Erythroblast (primary cell): ENCODE measurements at places on chromosomes 5 and 9.

- no peak for DNase-seq
These were observed 597 bp downstream of the SPATA31E1 start for GRCh38 chr9:87883274-87883673.

- no peak for DNase-seq
These were observed 40.0 kb downstream of the DAPK1 start for GRCh38 chr9:87537625-87538024.

DNA sequence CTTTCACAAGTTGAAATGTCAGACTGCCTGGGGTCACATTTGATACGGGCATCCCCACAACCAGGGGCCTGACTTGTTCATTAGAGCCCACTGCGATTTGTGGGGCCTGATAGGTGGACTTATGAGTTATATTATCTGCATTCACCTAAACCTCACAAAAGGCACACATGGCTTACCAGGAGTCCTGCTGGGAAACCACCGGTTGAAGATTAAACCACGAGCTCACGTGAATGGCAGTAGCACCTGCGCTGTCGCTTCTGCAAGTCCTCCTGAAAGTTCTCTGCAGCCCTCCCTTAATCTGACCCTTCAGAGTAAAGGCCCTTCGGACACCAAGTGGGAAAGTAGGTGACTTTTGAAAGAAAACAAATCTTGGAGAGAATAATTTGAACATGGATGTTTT lies 68.9 kb downstream of the PPIC start:
- DNase-seq, result no peak

DNA sequence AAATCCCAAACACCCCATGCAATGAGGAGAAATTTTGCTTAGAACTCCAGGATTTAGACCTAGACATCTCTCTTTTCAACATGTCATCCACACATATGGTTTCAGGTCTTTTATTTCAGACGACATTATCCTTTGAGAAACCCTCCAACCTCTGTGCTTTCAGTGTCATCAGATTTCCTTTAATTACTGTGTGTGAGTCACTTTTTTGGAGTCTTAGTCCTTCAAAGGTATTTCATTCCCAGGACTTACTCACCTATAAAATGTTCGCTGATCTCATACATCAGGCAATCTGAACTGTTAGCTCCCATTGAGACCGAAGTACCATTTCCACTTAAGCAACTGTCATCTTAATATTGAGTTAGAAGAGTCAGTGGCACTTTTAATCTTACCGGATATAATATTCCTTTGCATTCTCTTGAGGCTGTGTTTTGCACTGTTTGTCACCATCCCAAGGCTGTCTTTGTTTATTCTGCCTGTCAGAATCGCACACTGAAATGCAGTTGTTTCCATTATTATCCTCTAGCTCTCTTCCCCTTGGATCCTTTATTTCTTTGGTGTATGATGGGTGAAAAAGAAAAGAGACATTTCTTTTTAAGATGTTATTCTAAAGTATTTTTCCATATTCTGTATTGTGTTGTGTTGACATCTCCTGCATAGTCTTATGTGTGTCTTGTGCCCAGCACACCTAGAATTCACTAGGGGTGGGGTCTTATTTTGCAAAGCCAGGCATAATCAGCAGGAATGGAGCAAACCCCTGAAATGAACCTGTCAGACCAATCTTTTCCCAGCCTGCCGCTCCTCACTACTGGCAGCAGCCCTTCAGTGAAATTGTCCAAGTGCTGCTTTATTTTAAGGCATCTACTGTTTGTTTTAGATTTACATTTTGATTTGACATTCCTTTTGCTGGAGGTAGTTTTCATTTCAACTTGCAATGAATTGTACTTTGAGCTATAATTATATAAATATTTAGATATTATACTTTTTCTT lies 155.4 kb downstream of the PAM start:
- DNase-seq, result no peak

DNA sequence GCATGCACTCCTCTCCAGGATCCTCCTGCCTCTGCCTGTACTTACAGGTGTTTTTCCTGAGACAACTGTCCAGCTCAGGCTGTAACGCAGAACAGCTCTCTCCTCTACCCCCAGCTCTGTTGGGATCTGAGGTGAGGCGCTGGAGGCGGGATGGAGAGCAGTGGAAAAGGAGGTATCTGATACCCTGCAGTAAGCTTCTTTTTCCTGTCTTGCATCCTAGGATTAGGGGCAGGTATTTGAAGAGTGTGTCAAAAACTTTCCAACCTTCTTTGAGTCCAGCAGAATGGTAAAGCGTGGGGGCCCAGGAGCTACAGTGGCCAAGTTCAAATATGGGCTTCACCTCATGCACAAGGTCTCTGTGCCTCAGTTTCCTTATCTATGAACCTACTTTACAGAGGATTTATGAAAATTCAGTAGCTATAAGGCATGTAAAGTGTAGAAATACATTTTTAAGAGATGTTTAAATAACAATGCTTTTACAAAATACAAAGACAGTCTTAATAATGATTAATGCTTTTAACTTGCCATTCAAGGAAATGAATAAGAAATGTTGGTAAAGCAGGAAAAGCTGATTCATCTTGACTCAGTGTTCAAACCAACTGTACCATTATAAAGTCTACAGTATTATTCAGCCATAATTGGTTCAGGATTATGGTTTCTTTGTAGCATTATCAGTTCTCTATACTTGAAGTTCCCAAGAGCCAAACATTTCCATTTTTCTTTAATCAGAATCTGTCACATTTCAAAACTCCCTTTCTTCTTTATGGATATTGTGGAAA lies 26.1 kb downstream of the MAP1B start:
- DNase-seq, result no peak

- no peak for DNase-seq
These were observed 116.4 kb upstream of the COL5A1 start for GRCh38 chr9:134525070-134525815.

GRCh38 chr9:88396836-88397577 lies 8.8 kb downstream of the SPIN1 start:
- no peak for DNase-seq

DNA sequence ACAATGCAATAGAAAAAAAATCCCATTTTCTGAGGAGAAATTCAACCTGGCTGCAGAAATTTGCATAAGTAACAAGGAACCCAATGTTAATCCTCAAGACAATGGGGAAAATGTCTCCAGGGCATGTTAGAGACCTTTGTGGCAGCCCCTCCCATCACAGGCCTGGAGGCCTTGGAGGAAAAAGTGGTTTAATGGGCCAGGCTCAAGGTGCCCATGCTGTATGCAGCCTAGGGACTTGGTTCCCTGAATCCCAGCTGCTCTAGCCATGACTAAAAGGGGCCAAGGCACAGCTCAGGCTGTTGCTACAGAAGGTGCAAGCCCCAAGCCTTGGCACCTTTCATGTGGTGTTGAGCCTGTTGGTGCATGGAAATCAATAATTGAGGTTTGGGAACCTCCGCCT lies 66.5 kb downstream of the ALDH1A1 start:
- no peak for DNase-seq

- DNase-seq, result no peak
These were observed 8.3 kb upstream of the PTAR1 start for GRCh38 chr9:69768101-69768500.

DNA sequence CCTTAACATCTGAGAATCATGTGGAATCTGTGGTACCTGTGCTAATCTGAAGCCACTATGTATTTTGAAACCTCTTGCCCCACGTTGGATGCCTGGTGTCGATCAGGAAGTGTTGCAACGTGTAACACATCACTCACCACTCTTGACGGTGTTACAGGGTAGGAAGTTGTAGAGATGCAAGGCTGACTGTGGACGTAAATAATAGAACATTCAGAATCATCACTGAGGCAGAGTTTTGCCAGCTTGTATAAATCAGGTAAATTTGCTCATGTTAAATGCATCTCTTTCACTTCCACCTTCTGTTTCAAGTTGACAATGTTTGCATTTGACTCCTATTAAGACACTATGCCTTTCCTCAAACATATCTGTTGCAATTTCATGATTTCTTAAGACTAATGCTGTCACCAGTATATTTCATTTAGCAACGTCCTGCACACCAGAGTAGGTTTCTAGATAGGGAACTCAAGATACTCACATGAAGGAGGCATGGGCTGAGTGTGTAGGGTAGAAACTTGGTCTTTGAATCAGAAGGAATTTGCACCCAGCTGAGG lies 38.1 kb downstream of the BASP1 start:
- DNase-seq, result no peak

- no peak for DNase-seq
These were observed 37.2 kb downstream of the OLFML2A start for GRCh38 chr9:124814164-124814535.

DNA sequence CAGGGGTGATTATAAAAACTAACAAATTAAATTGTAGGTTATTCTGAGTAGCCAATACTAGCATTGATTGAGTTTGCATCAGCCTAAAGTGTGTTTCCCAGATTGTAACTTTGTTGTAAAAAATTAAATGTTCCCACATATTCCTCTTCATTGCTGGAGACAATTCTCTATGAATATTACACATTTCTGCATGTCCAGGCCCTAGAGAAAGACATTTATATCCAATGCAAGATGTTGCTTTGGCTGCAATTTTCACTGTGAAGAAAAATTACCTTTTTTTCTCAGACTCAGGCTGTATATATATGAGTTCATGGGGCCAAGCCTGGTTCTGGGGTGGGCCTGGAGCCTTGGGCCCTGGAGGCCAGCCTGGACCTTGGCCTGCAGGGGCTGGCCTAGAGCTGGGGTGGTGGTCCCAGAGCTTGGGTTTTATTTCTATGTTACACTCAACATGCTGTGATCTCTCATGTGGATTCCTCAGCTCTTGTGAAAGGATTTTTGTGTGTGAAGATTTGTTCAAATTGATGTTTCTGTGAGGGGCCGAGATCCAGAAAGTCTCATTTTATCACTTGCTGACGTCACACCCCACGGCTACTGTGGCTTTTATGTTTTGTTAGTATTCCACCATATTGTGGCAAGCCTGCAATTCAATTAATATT lies 232.5 kb downstream of the SPATA31A1 start:
- peak; percentile 12 for DNase-seq

DNA sequence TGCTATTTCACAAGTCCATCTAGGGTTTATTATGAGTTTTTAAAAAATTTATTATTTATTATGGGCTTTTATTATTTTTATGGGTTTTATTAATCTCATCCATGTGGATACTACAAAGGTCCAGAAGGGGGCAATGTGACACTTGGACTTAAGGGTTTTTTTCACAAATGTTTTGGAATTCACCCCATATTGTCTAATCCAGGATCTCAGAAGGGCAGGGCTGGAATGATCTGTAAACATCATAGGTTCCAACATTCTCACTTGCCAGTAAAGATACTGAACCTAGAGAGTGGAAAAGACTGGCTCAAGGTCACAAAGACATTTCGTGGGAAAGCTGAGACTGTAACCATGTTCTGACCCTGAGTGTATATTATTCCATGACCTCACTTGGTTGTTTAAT lies 35.6 kb downstream of the NIM1K start:
- peak; percentile 55 for DNase-seq

DNA sequence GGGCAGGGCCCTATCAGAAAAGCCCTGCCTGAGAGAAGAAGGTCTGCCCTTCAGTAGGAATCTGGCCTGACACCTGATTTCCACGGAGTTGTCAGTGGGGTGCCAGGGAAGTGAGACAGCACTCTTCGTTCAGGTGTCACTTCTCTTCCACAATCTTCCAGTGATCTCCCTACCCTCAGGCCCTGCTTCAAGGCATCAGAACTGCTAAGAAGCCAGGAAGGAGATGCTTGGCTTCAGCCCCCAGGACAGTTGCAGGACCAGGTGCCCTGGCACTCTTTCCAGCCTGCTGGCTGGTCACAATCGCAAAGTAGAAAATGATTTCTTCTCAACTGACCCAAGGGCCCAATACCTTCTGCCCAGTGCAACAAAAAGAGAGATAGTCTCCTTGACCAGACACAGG lies 50.3 kb downstream of the SPOCK1 start:
- DNase-seq, result no peak

GRCh38 chr5:15850939-15851341 lies 328.7 kb downstream of the MARCHF11 start:
- DNase-seq, result no peak
